NCI-H1930 (cell line): ENCODE measurements at places on chromosomes 11 and 22.

GRCh38 chr22:49994361-49995040 lies 18.1 kb downstream of the IL17REL start:
- no peak for DNase-seq

- DNase-seq = no peak
Observed at GRCh38 chr11:134363592-134363991, 31.8 kb downstream of the GLB1L2 start.

DNA sequence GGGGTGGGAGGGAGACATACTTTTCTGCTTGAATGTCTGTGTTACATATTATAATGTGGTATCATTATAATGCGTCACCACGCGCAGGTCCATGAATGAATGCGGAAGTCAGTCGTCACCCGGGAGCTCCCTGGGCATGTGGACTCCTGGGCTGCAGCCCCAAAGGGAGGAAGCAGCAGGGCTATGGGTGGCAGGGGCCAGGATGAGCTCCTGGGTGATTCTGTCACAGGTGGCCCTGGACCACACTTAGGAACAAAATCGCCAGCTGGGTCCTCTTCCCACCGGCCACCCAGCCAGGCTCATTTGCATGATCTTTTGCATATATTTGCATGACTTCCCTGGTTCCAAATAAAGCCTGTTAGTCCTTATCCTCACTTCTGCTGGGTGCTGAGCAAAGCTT lies 51.2 kb downstream of the KCNJ4 start:
- no peak for DNase-seq

DNA sequence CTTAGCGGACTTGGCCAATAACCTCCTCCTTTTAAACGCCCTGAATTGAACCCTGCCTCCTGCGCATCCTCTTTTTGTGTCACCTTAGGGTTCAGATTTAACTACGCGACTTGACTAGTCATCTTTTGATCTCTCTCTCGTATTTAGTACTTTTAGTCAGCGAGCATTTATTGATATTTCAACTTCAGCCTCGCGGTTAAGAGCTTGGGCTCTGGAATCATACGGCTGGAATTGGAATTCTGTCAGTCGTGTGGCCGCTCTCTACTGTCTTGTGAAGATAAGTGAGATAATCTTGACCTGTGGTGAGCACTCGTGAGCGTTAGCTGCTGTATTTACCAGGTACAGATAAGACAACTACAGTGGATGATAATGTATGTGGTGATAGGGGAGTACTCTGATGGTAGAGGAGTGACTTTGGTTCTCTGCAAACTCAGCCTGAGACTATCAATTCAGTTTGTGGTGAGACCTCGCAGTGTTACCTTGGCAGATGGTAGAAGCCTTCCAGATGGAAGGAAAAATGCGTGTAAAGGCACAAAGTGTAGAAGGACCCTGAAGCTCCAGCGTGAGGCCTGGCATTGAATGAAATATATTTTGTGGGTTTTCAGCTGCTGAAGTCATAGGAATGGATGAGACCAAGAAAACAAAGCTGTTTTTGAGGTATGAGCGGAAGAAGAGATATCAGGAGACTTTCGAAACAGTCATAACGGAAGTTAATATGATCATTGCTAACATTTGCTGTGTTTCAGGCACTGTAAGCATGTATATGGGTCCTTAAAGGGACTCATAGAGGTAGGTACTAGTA lies 682 bp downstream of the ATM start:
- no peak for DNase-seq

DNA sequence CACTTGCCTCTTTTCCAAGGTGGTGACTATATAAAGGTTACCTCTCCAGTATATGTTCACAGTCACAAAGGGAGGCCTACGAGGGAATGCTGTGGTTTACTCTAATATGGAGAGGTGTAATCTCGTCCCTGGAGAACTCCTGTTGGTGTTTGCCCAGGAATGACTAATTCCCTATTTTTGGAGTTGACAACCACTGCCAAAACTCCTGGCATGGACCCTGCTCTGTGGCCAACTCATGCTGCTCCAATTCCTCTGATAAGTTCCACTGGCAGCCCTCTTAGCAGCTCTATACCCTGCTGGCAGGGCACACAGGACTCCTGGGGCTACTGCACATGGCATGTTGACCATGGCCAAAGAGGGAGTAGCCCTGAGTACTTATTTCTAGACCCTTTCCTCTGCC lies 418.7 kb upstream of the ANO5 start:
- no peak for DNase-seq

- no peak for DNase-seq
Observed at GRCh38 chr11:2537896-2538724, 93.3 kb downstream of the KCNQ1 start.

- no peak for DNase-seq
Observed at GRCh38 chr11:68065841-68066240, 27.0 kb downstream of the TCIRG1 start.

GRCh38 chr11:75480185-75481175 lies 45.3 kb downstream of the GDPD5 start:
- no peak for DNase-seq

DNA sequence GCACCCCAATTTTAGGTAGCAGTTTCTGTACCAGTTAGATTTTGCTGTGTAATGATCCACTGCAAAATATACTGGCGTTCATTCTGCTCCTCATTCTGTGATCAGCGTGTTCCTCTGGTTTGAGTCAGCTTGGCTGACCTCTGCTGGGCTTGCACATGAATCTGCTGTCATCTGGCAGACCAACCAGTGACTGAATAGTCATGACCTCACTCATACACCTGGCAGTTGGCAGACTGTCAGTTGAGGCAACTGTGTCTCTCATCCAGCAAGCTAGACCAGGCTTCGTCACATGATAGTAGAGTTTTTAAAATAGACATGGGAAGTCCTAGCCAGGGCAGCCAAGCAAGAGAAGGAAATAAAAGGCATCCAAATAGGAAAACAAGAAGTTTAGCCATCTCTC lies 316.3 kb upstream of the LARGE1 start:
- no peak for DNase-seq

- DNase-seq = no peak
Observed at GRCh38 chr11:3836903-3837302, 3.9 kb downstream of the RHOG start.

DNA sequence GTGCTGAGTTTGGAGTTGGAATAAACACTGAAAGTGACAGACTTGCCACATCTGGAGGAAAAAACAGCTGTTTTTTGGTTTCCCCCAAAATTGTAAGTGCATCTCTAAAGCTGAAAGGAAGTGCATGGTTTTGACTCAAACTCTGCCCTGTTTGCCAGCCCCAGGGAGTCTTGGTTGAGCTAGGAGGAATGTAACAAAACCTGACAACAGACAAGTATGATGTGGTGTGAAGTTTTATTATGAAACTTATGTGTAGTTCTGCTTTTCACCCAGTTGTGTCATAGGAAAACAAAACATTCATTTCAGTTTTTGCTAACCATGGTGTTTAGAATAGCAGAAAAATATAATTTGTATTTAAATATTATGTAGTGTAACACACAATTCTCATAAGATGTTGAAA lies 31.7 kb upstream of the PDE3B start:
- no peak for DNase-seq

DNA sequence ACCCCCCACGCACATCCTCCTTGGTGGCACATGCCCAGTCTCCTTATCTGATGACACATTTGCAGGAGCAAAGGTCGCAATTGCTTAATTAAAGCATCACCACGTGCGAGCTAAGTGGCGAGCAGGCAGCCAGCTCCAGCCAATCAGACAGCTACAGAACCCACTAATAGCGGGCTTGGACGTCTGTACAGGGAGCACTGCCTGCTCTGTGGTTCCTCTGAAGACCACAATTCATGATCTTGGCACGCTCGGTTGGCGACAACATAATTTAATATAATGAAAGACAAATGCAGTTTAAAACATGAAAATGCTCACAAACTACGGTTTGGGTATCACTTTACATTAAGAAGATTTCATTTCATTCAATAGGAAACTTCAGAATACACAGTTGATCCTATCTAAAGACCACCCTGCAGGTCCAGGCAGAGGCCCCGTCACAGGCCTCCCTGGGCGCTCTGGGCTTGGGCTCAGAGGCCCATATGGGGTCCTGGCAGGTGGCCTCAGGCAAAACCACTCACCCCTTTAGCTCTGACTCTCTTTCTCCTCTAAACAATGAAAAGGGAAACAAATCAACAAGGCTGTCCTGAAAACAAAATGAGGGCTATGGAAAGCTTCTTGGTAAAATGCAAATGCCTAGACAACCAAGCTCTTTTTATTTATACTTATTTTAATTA lies 10.4 kb downstream of the PACSIN2 start:
- no peak for DNase-seq

DNA sequence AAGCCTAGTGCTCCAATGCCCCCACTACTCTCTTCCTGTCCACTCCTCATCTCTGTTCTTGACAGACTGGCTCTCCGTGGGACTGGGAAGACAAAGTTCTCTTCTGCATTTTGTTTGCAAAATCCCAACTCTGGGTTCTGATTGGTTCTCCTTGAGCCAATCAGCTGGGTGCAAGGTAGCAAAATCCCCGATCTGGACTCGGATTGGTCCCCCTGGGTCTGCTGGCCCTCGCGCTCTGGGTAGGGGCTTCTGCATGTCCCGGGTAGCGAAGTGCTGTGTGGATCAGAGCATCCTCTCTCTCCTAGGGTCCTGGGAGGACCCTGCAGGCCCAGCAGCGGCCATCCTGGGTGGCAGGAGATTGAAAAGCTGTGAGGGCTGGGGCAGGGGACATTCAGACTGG lies 22.3 kb upstream of the A4GALT start:
- DNase-seq = no peak

DNA sequence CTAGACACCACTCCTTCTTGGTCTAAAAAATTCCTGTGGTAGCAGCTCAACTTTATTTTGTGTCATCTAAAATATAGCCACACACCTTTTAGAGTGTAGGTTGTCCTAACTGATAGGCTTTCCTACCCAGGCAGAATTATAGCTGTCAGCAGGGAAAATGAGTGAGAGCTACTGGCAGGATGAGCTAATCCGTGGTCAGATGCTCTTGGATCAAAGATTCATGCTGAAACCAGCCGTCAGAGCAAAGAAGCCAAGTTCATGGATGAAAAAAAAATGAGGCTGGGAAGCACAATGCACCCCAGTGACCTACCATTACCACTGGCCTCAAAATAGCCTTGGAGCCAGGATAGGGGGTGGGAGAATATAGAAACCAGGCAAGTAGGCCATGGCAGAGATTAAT lies 113.1 kb upstream of the BLID start:
- DNase-seq = no peak

- DNase-seq = no peak
Observed at GRCh38 chr22:46178755-46179505, 28.6 kb downstream of the PPARA start.

- DNase-seq = no peak
Observed at GRCh38 chr22:33572086-33572485, 348.2 kb downstream of the LARGE1 start.

DNA sequence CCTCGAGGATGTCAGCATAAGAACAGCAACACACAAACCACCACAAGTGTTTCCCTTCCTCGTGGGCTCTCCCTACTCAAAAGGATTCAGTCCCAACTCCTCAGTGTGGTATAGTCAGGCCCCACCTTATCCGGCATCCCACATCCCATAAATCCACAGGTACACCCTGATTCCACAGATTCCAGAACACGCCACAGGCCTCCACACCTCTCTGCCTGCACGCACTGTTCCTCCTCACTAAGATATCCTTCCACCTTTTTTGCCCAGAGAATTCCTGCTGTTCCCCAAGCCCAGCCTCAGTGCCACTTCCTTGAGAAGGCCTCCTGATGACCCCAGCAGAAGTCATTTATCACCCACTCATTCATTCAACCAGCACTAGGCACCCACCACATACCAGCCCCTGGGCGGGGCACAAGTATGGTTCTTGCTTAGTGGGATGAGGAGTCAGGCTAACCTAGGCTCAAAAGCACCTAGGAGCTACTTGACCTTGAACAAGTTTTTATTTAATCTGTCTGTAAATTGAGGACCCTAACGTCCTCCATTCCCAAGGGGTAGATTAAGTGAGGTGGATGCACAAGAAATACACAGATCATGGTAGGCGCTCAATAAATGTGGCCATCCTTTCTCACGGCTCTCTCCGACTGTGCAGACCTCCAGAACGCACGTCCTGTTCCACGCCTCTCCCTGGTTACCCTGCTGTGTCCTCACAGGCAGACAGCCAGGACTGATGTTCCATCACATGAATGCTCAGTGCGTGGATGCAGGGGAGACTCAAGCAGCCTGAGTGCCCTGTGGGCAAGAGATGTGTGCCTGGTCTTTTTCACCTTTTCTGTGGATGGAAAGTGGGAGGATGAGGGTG lies 2.1 kb upstream of the KCNJ4 start:
- DNase-seq = no peak

DNA sequence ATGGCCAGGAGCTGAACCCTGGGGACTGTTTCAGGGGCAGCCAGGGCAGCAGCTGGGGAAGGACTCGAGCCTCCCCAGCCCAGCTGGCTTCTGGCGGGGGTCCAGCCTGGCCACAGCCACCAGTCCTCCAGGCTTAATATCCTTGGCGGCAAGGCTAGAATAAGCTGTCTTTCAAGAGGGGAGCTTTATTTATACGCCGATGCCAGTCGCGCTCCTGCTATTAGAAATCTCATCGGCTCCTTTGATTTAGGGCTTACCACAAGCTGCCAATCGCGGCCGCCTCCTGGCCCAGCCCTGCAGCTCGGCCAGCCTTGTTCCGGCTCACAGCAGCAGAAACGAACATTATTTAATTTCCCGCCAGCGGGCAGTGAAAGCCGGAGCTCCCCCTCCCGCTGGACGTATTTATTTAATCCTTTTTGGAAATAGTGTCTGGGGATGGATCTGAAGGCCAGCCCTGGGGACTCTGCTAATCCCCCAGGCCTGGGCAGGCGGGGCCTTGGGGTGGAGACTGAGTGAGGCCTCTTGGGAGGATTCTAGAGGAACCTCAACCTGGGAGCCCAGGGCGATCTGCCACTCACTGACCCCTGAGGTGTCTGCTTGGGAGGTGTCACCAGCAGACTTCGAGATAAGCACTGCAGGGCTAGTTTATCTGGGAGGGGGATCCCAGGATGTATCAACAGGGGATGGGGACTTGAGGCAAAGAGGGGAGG lies 363.1 kb downstream of the MN1 start:
- no peak for DNase-seq

DNA sequence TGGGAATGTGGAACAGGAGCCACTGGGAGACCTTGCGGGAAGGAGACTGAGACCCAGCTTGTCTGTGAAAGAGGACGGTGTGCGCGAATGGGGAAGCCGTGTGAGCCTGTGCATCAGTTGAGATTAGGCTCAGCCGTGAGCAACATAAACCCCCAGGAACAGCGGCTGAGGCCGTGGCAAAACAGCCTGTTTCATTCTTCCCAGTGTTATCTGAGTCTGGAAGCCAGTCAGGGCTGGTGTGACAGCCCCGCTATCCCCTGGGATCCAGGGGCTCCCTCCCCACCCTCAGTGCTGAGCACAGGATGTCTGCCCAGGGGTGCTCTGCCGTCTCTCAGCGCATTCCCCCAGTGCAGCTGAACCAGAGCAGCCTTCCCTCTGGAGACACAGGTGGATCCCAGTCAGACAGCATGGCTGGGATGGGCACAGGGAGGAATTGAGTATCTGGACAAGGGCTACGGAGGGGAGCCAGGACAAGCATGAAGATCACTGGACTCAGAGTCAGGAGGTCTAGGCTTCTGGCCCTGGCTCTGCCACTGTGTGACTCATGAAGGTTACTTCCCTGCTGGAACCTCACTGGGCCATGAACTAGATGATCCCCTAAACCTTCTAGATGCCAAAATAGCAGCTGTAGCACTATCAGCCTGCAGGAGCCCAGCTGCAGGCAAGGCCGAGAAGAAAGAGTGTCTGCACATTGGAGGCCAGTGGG lies 8.6 kb downstream of the OAF start:
- no peak for DNase-seq
